ENCODE measurements at places on chromosomes 2 and 18. TPM values are rescaled to one million over a fixed set of nuclear protein-coding genes. Genes with fewer than 3 reads are reported as not detected.

The MAPRE2 gene
- total RNA-seq, result 42.6 TPM

The ANKRD30B gene
- total RNA-seq, result not detected

The ZC3H8 gene
- 22.3 TPM for total RNA-seq

The PRSS56 gene
- total RNA-seq, result not detected

The FBXO36 gene
- total RNA-seq, result 0.17 TPM

The BOLL gene
- total RNA-seq, result not detected

The TRIM43 gene
- not detected for total RNA-seq

The HMSD gene
- 14.6 TPM for total RNA-seq

The GAREM2 gene
- 4.6 TPM for total RNA-seq

The STAT4 gene
- total RNA-seq, result 95.0 TPM

The RAB17 gene
- not detected for total RNA-seq

The SERPINB10 gene
- total RNA-seq, result not detected

The CCDC68 gene
- not detected for total RNA-seq

The IL1A gene
- 1.7 TPM for total RNA-seq

The SEMA4C gene
- total RNA-seq, result 23.9 TPM

The TEX44 gene
- total RNA-seq, result not detected

Measured in T-helper 1 cell treated with Interleukin-12 subunit alpha and Interleukin-12 subunit beta and Interleukin-4 antibody, amounts not matched to agents 30 ng/mL and 1 ng/mL, for 36 hours (primary cell).